ENCODE measurements at places on chromosomes 4 and X. TPM values are rescaled to one million over a fixed set of nuclear protein-coding genes. Genes with fewer than 3 reads are reported as not detected.

Gene XAGE1A
- total RNA-seq: 33.2 TPM

Gene MTM1
- total RNA-seq: 6.2 TPM

Gene RBMXL3
- not detected for total RNA-seq

Gene REST
- 7.4 TPM for total RNA-seq

Gene GPM6B
- total RNA-seq: not detected

Gene SNCA
- 0.14 TPM for total RNA-seq

Gene CSAG2
- not detected for total RNA-seq

Gene EBP
- total RNA-seq: 109 TPM
